CD4-positive, alpha-beta T cell treated with Interleukin-1 beta for 1 hour (primary cell): ENCODE measurements at places on chromosomes 1 and 21.
A peak's percentile ranks its signal among the peaks of the same experiment; 100 is the strongest.

- no peak for DNase-seq
These were observed 20.4 kb downstream of the USP33 start for GRCh38 chr1:77739235-77739634.

DNA sequence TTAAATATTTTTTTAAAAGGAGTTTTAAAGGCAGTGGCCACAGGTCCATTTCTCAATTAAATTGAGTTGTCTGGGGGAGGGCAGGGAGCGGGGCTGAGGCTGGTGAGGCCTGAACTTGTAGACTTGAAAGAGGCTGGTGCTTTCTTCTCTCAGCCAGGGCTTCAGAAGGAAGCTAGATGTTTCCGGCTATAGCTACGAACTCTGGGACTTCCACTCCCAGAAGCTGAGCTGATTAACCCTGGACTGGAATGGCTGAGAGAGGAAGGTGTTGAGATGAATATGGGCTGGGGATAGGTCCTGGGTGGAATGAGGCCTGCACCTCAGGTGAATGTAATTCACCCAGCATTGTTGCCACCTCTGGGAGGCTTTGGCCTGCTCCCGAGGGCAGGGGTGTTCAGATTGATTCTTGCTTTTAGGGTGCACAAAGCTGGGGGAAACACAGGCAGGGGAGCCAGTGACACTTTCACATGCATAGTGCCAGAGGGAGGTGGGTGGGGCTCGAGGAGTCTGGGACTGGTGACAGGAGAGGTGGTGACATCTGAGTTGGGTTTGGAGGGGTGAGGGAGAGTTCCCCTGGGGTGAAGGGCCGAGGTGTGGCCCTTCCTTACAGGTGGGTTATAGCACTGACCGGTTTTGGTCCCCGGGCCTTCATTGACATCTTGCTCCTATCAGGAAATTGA, 18.2 kb downstream of the LDLRAP1 start:
- DNase-seq: no peak

- DNase-seq: no peak
These were observed 223.1 kb downstream of the RPS6KC1 start for GRCh38 chr1:213274140-213274539.

- no peak for DNase-seq
These were observed 347.6 kb downstream of the PTPRC start for GRCh38 chr1:198986442-198986841.

- no peak for DNase-seq
These were observed 15.3 kb downstream of the BECN2 start for GRCh38 chr1:241972703-241973369.

DNA sequence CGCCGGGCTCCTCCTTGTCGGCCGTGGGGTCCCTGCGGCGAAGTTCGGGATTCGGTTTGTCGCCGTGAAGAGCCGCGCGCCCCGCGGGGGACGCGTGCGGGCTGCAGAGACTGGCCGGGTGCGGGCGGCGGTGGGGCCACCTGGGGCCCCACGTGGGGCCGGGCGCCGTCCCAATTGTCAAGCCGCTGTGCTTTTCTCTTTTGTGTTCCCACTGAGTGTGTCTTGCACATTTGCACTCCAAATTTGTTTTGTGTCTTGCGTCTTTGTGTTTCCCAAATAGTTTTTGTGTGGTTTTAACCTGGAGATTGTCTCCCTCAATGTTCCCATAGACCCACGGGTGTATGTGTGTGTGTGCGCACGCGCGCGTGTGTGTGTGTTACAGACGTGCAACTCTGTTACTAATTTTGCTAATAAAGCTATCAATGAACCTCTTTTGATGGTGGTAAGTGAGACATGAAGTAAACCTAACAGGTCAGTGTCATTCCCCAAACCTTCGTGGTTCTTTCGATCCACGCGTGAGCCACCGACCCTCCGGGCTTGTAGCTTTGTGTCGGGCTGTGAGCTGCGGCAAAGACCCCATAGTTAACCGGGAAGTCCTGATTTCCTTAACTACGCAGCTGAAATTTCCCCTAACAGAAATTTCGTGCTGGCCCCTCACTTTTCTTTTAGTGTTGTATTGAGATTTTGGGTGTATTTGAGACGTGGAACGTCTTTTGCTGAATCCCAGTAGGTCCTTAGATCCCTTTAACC, 708 bp downstream of the PRDM2 start:
- DNase-seq: peak; percentile 74

DNA sequence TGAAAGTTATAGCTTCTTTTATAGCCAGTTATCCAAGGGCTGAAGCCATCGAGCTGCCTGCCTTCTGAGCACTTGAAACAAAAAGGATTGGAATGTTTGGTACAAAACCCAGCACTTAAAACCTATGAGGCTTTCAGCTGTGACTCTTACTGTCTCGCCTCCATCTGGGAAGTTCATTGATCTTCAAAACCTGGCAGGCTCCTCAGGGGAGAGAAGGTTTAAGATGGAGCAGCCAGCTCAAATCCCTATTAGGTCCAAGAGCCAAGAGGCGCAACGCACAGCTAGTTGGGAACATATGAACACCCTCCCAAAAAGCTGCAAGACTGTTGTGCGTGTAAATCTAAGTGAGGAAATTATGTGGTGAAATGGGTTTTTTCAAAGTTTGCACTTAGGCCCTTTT, 33.4 kb downstream of the BACE2 start:
- no peak for DNase-seq

- DNase-seq: peak; percentile 68
These were observed 1.0 kb downstream of the MARCKSL1 start for GRCh38 chr1:32334864-32335534.

DNA sequence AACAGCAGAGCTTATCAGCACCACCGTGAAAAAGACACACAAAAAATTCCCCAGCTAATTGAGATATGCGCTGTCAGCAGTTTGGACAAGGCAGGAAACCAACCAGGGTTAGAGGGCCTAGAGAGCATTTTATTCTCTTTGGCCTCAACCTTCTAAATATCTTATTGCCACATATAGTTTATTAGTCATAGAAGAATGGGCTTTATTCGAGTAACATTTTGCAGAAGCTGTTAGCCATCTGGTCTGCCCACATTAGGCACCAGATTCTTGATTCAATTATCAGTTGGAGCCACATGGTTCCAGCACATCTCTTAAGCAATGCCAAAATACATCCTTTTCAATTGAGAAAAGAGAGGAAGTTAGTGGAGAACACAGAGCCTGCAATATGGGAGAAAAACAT, 109.9 kb upstream of the CXADR start:
- no peak for DNase-seq

DNA sequence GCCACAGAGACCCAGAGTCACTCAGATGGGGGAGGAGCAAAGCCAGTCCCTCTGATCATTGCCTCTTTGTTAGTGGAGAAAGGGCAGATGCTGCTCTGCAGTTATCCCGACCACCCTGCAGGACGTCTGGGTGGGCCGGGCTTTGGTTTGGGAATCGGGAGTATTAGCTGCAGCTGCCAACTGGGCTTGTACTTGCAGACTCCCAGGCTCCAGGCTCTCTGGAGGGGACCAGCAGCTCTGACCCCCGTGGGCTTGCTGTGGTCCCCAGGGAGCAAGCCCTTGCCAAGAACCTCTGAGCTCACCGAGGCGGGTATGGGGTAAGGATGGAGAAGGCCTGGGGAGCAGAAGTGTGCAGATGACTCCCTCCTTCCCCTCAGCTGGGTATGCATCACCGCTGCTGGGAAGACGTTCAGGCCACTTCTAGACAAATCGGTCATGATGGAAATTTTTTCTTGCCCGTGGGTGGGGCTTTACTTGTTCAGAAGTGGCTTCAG, 21.6 kb downstream of the MAPKAPK2 start:
- DNase-seq: peak; percentile 32

GRCh38 chr1:113109908-113110554, 37.0 kb downstream of the LRIG2 start:
- DNase-seq: no peak

GRCh38 chr1:1349256-1350012, at the start of gene DVL1:
TSS of gene DVL1 (minus strand) at chr1:1349418. CDS start at chr1:1349065, 353 bp downstream.
- DNase-seq: peak; percentile 74

DNA sequence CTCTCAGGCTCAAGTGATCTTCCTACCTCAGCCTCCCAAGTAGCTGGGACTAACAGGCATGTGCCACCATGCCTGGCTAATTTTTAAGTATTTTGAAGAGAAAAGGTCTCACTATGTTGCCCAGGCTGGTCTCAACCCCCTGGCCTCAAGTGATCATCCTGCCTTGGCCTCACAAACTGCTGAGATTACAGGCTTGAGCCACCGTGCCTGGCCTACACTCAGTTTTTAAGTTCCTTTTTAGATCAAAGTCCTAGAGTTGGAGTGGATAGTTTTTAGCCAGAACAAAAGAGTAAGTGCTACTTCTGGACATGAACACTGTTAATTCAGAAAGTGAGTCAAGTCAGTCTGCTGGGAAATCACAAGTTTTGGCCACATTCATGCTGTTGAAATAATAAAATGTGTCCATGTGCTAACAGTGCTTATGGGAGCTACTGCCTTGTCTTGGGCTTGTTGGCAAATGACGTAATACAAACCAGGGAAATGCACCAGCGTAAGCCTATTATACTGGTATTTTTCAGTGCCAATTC, 84.2 kb downstream of the NDUFS5 start:
- DNase-seq: no peak

GRCh38 chr1:243559575-243560162, 290.4 kb downstream of the AKT3 start:
- DNase-seq: no peak

- peak; percentile 44 for DNase-seq
These were observed 11.4 kb upstream of the KCNA3 start for GRCh38 chr1:110686188-110686587.

DNA sequence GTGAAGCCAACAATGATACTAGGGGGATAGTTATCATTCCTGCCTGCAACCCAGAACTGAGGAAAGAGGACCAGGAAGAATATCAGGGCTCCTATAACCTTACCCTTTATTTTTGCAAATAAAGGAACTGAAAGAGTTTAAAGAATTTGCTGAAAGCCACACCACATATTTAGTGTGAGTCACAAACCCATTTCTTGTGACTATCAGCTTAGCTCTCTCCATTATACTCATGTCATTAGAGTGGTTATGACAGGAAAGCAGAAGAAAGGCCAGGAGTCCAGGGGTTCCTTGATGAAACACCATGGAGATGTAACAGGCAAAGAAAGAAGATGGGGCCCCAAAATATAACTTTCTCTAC, 141.1 kb upstream of the SAMSN1 start:
- DNase-seq: no peak

DNA sequence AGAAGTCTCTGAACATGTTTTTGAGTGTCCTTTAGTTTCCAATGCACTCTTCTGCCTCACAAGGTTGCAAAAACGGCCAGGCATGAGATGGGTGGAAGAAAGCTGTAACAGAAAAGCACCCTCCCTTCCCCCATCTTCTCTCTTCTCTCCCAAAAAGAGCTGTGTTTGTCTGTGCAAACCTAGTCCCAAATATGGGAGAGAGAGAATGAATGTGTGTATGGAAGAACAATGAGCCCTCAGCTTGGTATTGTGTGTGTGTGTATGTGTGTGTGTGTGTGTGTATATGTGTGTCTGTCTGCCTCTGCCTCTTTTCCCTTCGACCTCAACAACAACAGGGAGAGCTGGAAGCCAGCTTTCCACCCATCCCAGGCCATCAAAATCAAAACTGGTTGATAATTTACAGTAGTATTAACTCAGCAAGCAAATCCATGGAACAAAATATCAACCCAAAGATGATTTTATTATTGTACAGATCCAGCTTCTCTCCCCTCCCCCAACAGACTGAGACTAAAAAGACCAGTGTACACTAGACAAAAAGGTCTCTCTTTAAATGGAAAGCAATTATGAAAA, 1.8 kb downstream of the RERE start:
- DNase-seq: no peak

GRCh38 chr1:22606161-22606560, 30.3 kb upstream of the C1QA start:
- no peak for DNase-seq

GRCh38 chr21:38249696-38250278, 7.0 kb upstream of the KCNJ15 start:
- no peak for DNase-seq

DNA sequence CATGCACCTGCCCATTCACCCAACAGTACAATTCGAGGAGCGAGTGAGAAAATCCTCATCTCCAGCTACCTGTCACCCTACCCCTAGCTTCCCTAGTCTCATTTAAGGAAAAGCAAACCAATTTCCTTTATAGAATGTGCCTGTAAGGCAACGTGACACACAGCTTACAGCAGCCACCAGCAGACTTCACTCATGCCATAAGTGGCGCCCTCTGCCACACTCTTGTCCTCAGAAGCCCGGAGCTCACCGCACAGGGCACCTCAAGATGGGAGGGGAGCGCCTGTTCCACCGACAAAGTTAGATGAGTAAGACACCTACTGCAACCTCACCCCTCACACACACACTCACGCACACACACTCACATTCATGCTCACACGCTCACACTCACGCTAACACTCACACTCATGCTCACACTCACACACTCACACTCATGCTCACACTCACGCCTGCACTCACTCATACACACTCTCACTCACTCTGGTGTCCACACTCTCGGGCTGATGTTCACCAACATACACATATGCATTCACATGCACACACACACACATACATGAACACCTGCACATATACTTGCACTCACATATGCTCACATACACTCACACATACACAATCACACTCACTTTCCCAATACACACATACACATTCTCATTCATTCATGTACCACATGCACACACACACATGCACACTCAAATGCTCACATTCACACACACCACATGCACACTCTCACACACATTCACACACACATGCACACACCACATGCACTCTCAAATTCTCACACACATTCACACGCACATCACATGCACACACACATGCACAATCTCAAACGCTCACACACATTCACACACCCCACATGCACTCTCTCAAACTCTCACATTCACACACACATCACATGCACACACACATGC, 170.7 kb downstream of the PSMG1 start:
- DNase-seq: no peak

GRCh38 chr1:160706526-160707235, 4.9 kb downstream of the CD48 start:
- DNase-seq: no peak
